Amygdala (tissue), 56 donors: ENCODE measurements at places on chromosomes 7 and 10.

DNA sequence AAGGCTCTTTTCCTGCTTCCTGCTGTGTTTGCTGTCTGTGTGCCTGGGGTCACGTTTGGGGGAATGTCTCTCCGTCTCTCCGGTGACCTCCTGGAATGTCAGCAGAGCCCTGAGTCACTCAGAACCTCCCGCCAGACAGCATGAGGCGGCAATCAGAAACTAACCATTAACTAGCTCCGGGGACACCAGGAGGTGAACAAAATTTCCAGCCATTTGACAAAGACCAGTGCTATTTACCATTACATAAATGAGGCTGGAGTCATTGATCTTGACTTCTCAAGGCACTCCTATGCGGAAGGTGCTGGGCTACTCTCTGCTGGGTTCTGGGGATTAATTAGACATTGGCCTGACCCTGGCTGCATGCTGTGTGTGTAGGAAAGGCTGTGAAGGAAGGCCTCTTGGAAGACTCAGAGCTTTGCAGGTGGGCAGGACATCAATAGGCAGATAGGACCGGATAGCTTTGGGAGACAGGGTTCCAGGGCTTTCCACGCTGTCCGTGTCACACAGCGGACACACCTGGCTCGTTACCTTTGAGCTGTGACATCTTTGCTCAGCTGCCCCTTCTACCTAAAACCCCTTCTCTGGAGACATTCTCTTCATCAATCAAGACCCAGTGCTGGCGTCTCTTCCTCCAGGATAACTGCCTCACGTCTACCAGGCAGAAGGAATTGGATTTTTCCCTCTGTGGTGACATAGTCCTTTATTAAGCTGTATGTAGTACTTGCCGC is 77.0 kb downstream of the PFKFB3 start:
- DNase-seq, result no peak

GRCh38 chr7:75993689-75994387 is 557 bp downstream of the TMEM120A start:
- DNase-seq, result peak; percentile 46

DNA sequence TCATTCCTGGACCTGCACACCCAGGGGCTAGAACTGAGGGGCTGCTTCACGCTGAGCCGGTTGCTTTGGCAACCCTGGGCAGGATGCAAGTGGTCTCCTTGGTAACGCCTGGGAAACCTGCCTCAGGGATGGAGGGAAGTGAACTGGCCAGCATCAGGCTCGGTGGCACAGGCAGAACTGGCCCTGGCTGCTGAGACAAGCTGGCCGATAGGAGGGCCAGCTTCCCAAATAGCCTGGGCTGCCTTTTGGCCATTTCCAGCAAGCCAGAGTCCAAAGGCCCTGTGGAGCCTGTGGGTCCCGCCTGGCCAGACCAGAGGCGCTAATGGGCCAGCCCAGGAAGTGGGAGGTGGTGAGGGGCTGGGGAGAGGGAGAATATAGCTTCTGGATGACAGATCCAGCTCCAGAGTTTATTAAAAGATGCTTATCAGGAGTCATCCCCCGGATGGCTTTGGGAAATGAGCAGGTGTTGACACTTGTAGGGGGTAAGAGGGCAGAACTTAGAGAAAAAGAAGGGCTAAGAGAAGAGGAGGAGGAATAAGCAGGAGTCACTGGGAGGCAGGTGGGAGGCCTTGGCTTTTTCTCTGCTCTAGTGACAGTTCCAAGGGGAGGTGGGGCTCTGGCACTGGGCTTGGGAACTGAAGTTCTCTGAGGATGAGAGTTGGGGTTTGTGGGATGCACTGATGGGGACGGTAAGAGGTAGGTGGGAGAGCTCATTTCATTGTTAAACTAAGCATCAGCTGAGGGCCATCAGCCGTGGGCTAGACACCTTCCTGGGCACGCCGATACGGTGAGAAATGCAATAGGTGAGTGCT is 9.6 kb downstream of the NEURL1 start:
- DNase-seq, result peak; percentile 24

DNA sequence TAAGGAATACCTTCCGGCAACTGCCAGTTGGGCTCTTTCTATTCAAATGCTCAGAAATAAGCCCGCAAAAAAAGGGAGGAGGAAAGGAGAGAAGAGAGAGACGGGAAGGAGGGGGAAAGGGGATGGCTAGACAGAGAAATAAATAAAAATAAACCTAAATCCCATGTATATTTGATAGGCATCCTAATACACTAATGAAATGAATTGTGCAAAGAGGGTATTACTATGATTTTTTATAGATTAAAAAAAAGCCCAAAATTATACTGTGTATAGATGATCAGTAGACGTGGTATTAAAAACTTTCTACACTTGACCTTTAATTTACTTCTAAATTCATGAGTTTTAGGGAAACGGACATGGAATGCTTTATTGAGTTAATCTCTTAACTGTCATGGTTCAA is 89.9 kb downstream of the HBP1 start:
- DNase-seq, result no peak

DNA sequence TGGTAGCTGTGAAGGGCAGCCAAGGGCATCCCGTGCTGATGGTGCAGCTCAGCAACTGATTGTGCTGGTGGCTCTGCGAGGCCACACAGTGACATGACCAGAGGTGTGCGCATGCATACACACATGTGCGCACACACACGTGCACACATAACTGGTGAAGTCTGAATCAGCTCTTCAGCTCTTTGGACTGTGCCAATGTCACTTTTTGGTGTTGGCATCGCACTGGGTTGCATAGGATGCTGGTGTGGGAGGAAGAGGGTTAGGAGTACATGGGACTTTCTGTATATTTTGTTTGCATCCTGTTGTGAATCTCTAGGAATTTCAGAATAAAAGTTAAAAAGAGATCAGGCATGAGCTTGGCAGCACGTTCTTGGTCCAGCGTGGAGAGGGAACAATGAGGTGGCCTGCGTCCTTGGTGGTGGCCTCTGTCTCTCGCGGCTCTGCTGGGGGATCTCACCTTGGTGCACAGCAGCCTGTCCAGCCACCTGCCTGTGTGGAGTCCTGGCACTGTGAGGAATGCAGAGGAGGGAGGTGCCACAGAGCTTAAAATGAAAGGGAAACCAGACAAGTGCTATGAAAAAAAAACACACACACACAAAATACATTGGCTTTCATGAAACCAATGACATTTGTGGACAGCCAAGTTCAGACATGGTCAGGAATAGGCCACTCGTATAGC is 124.0 kb downstream of the TRRAP start:
- no peak for DNase-seq

DNA sequence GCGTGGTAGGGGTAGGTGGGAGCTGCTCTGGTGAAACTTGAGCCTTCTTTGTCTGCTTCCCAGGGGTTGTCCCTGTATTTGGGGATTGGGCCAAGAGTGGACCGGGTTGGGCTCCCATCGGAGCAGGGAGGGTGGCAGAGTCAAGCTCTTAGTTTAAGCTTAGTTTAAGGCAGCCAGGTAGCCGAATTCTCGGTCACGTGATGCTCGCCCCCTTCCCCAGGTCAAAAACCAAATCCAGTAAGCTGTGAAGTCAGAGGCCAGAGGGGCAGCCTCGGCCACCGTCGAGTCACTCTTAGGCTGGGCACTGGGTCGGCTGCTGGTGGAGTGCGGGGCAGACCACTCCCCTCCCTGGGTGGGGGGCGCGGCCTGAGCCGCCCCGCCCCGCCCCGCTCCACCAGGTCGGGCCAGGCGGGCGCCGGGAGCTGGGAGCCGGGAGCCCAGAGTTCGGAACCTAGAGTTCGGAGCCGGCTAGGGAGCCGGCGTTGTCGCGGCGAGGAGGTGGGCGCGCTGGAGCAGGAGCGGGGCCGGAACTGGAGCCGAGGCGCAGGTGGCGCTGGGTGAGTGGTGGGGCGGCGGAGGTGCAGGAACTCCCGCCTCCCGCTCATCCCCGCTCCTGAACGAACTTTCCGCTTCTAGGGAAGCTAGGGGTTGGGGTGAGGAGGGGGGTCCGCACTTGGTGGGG is 2.8 kb upstream of the LZTS2 start:
- DNase-seq, result no peak

- DNase-seq, result no peak
Observed at GRCh38 chr10:23974746-23975272, 234.1 kb upstream of the KIAA1217 start.

DNA sequence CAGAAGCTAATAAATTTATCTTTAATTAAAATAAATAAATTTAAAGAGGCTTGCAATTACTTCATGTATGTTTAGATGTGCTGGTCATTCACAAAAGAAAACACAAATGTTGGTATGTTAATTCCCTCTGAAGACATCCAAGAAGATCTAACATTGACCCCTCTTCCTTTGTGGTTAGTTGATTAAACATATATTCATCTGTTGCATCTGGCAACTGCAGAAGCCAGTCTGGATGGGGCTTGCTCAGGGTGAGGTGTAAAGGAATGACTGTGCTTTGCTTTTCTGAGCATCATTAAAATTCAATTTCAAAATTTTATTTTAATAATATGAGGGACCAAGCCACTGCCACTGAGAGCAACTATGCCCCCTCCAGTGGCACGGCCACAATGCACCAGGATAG is 36.4 kb upstream of the FERD3L start:
- DNase-seq, result no peak

DNA sequence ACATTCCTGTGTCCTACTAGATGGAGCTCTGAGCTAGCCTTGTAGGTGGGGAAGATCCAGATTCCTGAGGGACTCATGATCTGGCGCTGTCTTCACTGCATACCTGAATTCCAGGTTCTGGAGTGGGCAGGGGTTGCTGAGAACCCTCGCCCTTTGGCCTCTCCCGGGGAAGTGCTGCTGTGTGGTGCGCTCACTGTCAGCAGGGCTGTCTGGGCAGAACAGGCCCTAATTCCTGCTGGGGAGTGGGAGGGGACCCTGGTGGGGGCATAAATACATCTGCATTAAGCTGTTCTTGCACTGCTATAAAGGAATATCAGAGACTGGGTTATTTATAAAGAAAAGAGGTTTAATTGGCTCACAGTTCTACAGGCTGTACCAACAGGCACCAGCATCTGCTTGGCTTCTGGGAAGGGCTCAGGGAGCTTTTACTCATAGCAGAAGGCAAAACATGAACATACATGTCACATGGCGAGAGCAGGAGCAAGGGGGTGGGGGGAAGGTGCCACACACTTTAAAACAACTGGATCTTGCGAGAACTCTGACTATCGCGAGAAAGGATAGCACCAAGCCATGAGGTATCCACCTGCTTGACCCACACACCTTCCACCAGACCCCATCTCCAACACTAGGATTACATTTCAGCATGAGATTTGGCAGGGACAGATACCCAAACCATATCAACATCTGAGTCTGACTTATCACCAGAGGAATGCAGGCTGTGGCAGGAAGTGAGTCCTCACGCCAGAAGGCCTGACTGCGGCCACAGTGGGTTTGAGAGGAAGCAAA is 115.0 kb downstream of the ADCY1 start:
- no peak for DNase-seq

DNA sequence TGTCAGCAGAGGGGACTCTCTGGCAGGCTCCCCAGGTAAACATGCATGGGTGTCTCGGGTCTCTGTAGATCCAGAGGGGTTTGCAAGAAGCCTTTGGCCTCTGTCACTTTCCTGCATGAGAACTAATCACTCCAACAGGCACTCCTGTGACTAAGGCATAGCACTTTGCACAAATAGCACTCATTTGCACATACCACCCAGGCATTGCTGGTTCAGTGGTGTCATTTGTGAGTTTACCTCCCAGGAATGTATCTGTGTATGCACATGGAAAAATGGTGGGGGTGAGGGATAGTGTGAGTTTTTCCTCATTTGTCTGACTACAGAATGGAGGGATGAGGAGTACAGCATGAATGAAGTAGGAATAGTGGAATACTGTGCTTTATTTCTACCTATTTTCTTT is 39.5 kb downstream of the CNNM1 start:
- no peak for DNase-seq

DNA sequence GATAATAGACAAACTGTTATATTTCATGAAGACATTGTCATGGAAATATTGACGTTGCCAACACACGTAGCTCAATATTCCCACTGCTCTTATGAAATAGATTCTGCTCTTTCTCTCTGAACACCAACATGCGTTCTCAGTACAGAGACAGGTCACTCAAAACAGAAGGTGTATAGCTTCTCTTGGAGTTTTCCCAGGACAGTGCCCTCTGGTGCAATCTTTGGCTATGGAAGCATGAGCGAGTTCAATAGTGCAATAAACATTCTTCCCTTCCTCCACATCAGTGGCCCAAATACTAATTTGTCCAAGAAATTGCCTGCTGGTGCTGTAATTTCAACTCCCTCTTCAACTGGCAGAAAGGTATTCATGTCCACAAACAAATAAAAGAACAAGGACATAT is 145.3 kb downstream of the MAGI2 start:
- no peak for DNase-seq

- DNase-seq, result no peak
Observed at GRCh38 chr10:89549510-89549909, 14.1 kb upstream of the SLC16A12 start.

- DNase-seq, result no peak
Observed at GRCh38 chr10:125201108-125201524, 40.8 kb upstream of the CTBP2 start.

DNA sequence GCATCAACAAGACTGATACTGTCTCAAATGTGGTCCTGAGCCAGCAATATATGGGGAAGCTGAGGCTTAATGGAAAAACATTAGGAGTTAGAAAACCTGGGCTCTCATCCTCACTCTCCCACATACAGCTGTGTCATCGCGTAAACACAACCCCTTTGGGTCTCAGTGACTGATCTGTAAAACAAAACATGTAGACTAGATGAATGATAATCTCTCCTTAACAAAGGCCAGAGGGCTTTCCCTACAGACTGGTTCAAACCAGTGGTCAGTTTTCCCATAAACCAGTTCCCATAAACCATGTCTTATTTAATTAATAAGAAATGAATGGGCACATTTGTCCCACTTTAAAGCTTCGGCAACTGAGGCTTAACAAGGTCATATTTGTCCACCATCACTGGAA is 48.1 kb downstream of the OSBPL3 start:
- no peak for DNase-seq

DNA sequence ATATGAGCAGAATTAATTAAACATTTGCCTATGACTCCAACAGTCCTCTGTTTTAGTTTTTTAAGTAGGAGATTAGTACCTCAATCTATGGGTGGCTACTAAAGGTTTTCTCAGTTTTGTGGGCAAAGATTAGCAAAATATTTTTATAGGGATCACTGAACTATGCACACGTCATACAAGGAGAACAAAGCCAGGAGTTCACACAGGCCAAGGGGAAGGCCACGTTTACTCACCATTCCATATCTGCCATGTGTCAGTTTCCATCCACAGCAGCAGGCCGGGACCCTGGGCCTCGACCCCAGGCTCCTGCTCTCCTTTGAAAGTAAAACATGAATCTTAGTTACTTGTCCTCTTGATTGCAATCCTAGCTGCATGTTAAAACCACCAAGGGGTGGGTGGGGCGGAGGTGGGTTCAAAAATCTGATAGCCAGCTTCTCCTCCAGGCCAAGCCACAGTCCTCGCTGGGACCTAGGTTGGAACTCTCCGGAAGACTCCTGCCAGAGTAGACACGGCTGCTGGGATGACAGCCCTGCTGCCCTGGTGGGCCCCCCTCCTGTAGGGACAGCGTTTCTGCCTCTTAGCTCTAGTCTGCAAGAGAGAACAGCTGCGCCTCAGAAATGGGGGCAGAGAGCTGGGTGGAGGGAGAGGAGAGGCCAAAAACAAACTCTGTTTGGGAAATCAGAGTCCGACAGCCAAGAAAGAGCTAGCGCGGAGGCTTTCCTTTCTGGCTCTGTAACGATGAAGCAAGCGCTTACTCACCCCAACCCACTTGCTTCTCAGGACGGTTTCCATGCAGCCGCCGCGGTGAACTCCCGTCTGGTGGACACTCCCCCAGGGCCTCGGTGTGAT is 35.6 kb downstream of the PITRM1 start:
- DNase-seq, result peak; percentile 55
